ENCODE measurements at places on chromosomes 3 and 15.

GRCh38 chr3:99503350-99503749, 135.0 kb upstream of the COL8A1 start:
- peak; percentile 30 for DNase-seq

DNA sequence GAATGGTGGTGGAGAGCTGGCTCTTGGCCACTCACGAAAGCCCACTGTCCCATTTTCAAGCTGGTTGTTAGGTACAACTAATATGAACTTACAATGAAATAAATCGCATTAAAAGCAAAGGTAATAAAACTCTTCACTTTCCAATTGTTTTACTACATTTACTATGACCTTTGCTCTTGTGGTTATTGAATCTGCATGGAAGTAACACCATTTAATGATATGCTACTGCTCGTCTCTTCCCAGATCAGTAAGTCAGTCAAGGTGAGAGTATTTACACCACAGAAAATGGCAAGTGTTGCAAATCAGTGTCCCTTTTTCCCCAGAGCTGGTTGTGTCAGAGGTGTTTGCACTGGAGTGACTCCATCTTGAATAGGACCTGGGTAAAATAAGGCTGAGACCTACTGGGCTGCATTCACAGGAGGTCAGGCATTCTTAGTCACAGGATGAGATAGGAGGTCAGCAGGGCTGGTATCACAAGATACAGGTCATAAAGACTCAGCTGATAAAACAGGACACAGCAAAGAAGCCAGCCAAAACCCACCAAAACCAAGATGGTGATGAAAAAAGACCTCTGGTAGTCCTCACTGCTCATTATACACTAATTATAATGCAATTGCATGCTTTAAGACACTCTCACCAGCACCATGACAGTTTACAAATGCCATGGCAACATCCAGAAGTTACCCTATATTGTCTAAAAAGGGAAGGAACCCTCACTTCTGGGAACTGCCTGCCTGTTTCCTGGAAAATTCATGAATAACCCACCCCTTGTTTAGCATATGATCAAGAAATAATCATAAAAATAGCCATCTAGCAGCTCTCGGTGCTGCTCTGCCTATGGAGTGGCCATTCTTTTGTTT, 57.6 kb downstream of the FRMD4B start:
- DNase-seq = no peak

DNA sequence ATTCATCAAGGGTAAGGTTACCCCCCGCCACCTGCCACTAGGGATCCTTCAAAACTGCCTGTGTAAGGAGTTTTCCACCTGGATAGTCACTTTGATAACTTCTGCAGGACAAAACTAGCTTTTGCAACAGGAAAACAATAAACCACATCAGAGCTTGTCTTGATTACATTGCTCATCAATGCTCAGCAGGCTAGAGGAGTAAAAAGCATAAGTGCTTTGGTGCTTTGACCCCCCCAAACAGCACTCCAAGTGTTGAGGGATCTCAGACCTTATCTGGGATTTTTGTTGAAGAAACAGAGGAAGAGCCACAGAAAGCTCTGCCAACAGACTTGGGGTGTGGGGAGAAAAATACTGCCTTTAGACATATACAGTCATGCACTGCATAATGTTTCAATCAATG, 10.8 kb upstream of the PHLDB2 start:
- DNase-seq = no peak

GRCh38 chr15:39327005-39327730, 253.7 kb upstream of the THBS1 start:
- no peak for DNase-seq

DNA sequence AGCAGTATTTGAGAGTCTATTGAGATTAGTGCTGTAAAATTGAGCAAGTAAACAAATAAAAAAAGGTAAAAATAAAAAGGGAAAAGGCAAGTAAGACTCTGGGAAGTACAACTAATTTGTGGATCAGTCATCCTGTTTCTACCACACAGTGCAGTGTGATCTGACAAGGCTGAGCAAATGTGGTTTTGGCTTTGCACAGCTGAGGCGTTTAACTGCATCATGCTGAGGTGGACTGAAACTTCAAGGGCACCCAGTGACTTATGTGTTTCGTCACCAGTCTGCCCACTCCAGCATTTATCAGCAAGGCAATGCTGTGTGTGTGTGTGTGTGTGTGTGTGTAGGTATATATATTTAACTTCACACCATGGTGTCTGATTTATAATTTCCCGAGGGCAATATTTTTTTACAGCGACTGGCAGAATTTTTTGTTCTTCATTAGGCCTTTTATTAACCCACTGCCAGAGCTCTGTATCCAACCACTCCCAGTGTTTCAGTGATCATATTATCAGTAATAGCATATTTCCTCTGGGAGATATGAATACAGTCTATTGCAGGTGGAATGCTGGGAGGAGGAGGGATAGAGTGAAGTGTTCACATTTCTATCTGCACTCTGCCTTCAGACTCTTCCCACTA, 131.5 kb upstream of the SATB1 start:
- DNase-seq = no peak

- no peak for DNase-seq
Measured at GRCh38 chr3:55735976-55736375, 248.9 kb upstream of the WNT5A start.

- DNase-seq = no peak
Measured at GRCh38 chr3:115423170-115423569, 200.1 kb upstream of the GAP43 start.

GRCh38 chr3:155863072-155863784, 7.2 kb upstream of the GMPS start:
- no peak for DNase-seq

DNA sequence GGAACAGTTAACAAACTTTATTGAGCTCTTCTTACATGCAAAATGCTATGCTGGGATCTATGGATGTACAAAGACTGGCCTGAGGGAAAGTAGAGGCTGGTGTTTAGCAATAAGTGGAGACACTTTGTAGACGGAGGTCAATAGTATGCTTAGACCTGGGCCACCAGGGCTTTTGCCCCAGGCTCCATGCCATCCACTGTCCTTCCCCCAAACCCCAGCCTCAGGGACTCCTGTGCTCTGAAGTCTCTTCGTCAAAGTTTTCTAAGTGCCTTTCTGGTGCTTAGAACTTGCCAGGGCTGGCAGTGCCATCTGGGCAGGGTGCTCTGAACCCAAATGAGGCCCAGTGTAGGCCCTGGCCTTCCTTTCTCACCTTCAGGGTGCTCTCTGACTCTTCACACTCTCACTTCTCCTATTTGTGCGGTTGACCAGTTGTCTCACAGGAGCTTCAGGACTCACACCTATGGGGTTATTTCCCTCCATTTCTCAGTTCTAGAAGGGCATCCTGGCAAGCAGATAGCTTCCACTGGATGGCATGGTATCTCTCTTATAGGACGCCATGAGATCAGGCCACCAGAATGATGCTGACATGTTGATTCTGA, 21.8 kb upstream of the KCNAB1 start:
- DNase-seq = no peak

GRCh38 chr3:120559242-120560061, 36.7 kb upstream of the NDUFB4 start:
- peak; percentile 45 for DNase-seq

GRCh38 chr3:159266779-159267178, 464.9 kb downstream of the MFSD1 start:
- peak; percentile 25 for DNase-seq

DNA sequence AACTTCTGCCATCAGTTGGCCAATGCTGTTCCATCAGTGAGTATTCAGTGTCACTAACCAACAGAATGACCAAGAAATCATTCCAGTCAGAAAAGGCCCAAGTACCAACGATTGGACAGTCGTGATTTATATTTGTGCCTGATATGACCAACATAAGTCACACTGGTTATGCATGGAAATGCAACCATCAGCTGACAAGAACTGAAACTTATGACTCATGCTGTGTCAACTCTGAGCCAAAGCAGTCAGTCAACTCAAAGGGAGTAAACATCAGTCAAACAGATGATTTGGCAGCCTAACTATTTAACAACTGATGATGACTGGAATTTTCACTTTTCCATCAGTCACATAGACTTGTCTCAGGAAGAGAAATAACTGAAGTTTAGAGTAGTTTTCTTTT, 142.4 kb downstream of the ANXA2 start:
- no peak for DNase-seq

- no peak for DNase-seq
Measured at GRCh38 chr3:44208568-44208967, 33.1 kb upstream of the TOPAZ1 start.

DNA sequence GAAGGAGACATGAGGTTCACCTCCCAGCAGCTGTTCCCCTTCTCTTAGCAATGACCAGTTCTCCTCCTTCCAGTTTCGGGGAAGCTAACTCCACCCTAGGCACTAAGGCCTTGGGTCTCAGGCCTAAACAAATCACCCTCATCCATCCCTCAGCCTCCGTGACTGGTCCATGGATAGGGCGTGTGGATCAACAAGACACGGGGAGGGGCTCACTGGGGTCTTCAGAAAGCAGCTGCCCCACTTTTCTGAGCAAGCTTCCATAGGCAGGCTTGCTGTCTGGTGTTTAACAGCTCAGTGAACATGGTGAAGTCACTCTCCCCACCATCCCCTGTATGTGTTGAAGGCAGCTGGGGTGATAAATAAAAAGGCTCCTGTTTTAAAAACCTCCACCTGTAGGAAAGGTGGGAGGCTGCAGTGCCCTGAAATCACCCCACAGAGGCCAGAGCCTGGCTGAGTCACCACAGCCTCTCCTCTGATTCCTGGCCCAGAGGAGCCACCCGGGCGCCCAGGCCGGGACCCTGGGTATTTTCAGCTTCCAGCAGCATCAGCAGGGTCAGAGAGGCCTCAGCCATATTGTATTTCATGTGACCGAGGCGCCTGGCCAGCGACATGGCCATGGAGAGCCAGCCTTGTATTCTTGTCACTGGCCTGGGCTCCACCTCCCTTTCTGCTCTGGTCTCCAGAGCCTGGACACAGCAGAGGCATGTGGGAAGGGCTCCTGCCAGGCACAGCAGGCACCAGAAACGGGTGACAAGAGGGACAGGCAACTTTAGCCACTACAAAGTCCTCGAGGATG, 60.3 kb upstream of the HERC1 start:
- no peak for DNase-seq

DNA sequence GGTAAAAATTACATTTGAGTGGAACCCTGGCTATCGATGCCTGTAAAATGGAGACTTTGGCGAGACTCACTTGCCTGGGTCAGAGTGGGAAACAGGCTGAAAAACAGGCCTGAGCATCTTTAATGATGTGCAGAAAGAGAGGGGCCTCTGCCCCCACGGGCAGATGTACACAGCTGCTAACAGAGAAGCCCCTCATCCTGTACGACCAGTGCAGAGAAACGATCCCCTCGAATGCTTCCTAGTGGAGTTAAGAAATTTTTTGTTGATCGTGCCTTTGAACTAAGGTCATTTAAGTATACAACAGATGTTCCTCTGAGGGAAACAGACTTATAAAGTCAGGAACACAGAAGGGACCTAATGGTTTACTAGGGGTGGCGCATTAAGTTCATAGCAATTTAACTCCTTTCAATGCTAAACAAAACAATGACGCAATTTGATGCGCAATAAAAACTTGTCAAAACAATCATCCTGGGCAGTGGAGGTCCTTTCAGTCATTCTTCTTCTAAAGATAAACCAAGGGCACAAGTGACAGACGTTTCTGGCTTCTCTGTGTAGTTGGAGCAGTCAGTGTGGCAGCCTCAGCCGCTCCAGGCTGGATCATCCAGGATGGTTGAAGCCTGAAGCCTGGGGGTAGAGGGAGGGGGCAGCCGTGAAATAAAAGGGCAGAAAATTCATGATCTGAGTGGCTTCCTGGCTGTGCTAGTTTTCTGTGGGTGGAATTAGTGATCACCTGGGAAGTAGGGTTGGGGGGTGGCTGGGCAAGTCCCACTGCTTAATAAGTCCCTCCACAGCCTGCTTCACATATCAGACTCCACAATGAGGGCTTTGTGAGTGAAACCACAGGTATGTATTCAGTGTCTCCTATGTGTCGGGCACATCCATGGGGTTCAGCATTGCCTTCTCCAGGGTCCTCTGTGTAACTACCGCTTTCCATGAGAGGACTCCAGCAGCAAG, 50.8 kb upstream of the MRPS22 start:
- no peak for DNase-seq

- no peak for DNase-seq
Measured at GRCh38 chr3:103052236-103052830, 617.5 kb downstream of the ZPLD1 start.

DNA sequence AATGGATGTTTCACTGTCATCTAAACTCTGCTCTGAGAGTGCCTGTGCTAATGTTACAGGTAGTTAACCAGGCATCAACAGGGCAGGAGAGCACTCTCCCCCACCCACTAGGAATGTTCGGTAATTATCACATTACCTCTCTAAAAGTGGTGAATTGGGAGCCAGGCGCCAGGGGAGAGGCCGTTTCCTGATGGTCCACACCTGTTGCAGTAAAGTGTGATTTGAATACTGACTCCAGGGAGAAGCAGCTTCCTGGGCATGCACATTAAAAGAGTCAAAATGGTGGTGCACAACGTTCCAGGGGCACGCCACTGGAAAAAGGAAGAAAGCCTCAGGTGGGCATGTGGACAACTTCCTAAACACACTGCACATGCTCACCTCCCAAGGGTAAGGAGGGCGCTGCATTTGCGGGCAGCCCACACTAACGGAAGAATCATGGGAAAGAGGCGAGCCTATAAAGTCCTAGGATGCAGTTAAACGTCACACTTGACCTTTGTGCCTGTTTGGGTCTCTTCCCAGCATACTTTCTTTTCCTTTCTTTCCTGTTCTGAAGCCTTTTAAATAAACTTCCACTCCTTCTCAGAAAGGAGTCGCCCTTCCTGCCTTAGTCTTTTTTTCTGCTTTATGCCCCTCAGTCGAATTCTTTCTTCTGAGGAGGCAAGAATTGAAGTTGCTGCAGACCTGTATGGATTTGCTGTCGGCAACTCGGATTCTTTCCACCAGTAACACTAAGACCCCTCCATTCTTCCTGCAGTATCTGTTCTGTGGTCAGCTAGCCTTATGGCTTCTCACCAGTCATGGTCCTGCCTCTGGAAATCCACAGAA, 28.9 kb upstream of the GPD1L start:
- no peak for DNase-seq

GRCh38 chr3:8266730-8267131, 234.9 kb upstream of the LMCD1 start:
- no peak for DNase-seq

DNA sequence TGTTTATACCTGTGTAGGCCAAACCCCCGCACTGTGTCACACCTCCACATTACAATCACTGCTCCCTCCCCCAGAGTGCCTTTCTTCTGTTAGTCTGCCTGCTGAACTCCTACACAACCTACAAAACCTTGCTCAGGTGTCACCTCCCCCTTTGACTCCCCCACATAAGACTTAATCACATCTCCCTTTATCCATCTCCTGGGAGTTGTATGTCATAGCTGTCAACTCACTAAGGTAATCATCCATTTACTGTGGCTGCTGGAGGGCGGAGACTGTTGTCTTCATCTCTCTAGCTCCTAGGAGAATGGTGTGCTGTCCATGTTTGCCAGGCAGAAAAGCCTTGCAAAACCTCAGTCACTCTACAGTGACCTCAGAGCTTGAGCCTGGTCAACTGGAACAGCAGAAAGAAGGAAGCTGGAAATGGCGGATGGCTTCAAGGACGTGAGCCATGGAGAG, 43.8 kb downstream of the ZNF710 start:
- no peak for DNase-seq

GRCh38 chr3:58005669-58006068, 2.6 kb upstream of the FLNB start:
- peak; percentile 71 for DNase-seq

Data from AG20443 (cell line).